ENCODE measurements at places on chromosomes 5 and 9.
A peak's percentile ranks its signal among the peaks of the same experiment; 100 is the strongest.

DNA sequence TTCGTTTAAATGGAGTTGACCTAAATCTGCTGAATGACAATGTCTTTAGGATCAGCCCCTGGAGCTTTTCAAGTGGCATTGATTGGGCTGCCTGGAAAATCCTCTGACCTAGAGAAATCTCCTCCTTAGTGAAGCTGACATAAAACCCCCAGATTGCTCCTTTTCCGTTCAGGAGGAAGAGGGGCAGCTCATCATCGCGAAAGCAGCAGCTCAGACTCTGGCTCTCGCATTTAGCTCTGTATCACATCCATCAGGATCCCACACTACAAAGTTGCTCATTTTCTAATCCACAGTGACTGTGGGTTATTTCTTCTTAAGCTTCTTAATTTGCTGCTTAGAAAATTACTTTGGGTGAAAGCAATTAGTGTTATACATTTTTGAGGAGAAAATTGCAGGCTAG, 373.7 kb downstream of the ENC1 start:
- no peak for DNase-seq

DNA sequence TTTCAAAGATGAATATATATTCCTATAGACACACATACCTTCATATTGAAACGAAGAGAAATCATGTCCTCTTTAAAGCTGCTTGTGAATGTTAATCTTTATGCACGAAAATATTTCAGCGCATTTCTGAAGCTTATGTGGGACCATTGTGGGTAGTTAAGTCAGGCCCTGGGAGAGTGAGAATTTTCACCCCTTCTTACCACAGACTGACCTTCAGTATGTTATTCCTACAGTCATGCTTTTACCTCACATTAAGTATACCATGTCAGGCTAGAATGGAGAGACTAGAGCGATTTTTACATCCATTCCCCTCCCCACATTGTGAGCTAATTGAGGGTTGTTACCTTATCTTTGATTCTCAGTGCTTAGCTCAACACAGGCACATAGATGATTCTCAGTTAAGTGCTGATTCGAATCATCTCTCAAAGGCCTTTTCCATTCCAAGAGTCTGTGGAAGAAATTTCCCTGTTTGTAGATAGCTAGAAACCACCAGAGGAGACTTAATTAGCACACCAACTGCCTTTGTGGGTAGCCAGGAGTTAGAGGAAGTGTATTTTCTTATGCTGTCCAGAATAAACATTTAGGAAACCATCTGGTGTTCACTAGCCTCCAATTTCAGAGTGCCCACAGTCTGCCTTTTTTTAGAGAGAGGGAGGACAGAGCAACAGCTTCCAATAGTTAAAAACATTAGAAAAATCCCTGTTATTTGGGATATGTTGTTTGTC, 110.5 kb downstream of the MEGF10 start:
- DNase-seq: no peak

DNA sequence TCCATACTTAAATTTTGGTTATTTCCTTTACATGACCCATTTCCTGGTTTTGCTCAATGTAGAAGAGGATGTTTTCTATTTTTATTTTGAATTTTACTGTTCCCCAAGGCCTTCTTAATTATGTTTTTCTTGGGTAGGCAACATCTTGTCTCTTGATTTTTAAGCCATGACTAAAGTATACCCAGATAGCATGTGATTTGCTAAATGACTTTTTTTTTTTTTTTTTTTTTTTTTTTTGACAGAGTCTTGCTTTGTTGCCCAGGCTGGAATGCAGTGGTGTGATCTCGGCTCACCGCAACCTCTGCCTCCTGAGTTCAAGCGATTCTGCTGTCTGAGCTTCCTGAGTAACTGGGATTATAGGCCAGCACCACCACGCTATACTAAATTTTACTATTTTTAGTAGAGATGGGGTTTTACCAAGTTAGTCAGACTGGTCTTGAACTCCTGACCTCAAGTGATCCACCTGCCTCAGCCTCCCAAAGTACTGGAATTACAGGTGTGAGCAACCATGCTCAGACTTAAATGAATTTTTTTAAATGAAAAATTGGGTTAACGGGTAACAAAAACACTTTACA, 198.6 kb upstream of the DAB2 start:
- no peak for DNase-seq

DNA sequence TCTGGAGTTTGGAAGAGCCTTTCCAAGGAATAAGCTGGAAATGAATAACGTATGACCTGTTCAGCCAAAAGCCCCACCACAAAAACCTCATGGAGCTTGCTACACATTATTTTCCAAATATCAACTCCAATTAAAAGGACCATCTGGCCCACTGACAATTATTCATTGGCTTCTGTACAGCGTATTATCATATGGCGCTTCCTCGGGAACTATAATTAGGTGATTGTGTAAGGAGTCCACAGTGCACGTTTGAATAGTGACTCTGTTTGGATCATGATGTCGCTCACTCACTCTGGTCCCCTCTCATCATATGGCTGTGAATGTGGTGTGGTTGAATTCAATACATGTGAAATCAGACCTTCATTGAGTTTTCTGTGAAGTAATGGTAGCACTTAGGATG, 52.1 kb downstream of the GDNF start:
- no peak for DNase-seq

- DNase-seq: no peak
Observed at GRCh38 chr5:153777681-153778581, 260.8 kb downstream of the FAM114A2 start.

- no peak for DNase-seq
Observed at GRCh38 chr5:176606032-176606431, 3.9 kb downstream of the GPRIN1 start.

DNA sequence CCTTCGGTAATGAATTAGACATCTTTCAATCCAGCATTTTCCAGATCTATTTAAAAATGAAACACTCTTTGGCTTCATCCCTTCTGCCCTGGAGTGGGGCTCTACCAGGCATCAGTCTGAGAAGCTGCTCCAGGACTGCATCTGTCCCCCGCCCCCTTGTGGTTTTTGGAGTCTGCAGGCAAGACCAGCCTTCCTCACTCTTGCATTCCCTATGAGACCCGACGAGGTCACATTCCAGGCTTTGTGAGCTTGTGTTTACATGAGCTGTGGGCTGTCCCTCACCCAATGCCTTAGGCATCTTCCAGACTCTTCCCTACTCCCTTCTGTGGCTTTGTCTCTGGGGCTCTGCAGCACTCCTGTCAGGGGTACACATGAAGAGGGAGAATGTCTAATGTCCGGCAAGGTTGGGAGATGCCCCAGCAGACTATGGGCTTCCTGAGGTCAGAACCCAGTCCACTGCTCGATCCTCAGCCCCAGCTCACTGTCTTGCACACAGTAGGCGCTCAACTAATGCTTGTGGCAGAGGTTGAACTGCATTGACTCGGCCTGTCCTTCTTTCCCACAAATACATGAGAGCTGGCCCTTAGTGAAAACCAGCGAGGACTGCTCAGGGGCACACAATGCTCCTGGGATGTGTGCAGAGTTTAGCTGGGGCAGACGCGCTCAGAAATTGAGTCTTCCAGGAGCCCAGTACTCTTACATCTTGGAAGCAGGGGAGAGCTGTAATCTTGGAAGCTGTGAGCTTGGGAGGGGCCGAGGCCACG, 11.7 kb upstream of the GADD45G start:
- no peak for DNase-seq

GRCh38 chr9:116837018-116837989, 150.2 kb downstream of the TRIM32 start:
- no peak for DNase-seq

- no peak for DNase-seq
Observed at GRCh38 chr9:25350011-25350410, 328.2 kb downstream of the TUSC1 start.

GRCh38 chr9:109903515-109904138, 123.6 kb downstream of the PALM2AKAP2 start:
- DNase-seq: peak; percentile 76

DNA sequence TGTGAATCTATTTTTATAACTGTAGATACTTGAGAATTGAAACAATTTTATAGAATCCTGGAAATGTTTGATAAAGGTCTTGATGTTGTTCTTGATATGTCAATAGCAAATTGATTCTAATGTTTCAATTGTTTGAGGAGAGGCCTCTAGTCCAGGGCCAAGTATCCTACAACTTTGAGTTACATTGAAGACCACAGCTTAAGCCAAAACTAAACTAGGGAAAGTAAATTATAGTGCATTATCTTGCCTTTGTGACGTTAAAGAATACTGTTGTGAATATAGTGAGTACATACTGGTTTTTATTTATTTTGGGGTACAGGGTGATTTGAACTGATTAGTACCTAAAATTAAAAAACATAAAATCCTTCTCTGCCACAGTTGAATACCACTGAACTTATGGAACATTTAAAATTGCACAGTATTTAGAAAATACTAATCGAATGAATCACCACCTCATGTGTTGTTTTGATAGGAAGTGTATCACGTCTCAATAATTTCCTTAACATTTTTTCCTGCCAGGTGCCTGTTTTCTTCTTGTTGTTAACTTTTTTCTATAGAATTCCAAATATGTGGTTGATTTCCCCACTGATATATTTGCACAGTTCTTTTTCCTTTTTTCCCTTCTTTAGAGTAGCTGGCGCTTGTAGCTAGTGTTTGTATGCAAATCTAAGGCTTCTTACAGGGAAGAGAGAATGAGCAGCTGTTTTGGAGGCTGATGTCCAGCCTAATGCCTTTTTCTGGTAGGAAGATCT, 12.5 kb downstream of the ARHGEF28 start:
- no peak for DNase-seq

DNA sequence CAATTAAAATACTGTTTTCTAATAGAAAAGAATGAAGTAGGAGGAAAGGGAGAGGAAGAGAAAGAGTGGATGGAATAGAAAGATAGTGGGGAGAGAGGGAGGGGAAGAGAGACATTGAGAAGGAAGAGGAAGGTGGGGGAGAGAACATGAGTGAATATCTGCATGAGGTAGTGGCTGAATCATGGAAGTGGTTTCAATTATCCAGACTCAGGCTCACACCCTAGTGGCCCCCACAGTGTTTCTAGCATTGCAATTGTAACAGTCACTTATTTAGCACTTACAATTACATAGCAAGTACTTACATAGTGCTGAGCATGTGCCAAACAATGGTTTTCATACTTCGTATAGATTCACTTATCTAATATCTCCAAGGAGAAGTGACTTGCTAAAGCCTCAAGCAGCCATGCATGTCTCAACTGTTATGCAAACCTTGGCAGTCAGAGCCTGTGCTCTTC, 72.7 kb downstream of the CAST start:
- DNase-seq: no peak

Measured in HCT116 (cell line).